ENCODE measurements at places on chromosomes 2 and 18.

DNA sequence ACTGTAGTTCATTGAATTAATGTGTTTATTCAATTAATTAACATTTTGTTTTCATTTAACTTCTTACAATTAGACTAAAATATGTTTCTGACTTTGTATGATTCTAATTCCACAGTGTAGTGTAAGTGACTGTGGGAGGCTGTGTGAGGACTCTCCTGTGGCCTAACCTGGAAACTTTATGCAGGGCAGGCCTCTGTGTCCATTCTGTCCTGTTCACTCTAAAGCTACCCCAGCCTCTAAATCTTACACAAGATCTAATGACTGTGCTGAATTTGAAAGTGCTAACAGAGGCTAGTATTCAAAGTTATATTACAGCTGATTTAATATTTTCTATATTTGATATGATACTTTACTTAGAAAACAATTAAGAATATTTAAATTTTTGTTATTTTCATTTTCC, 270.5 kb upstream of the CDH19 start:
- DNase-seq = no peak

- no peak for DNase-seq
Observed at GRCh38 chr2:38947241-38948239, 57.9 kb downstream of the ARHGEF33 start.

- no peak for DNase-seq
Observed at GRCh38 chr2:100178085-100178788, 35.8 kb upstream of the AFF3 start.

GRCh38 chr18:2096551-2096950, 474.8 kb downstream of the METTL4 start:
- no peak for DNase-seq

- no peak for DNase-seq
Observed at GRCh38 chr2:23476786-23477185, 91.8 kb downstream of the KLHL29 start.

DNA sequence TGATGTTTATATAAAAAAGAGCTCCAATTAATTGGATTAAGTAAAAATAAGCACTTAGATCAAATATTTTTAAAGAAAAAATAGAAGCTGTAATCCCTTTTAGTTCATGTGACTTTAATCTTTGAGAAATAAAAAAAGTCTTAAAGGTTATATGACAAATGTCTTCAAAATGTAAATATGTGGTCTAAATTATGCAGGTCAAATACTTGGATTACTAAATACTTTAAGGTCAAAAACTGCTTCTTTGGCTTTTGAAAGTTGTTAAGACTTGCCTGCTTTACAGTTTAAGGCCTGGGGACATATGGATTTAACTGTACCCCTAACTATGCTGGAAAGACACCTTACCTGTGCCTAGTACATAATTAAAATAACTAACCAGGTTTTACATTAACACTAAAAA, 15.5 kb upstream of the PDK1 start:
- DNase-seq = no peak

DNA sequence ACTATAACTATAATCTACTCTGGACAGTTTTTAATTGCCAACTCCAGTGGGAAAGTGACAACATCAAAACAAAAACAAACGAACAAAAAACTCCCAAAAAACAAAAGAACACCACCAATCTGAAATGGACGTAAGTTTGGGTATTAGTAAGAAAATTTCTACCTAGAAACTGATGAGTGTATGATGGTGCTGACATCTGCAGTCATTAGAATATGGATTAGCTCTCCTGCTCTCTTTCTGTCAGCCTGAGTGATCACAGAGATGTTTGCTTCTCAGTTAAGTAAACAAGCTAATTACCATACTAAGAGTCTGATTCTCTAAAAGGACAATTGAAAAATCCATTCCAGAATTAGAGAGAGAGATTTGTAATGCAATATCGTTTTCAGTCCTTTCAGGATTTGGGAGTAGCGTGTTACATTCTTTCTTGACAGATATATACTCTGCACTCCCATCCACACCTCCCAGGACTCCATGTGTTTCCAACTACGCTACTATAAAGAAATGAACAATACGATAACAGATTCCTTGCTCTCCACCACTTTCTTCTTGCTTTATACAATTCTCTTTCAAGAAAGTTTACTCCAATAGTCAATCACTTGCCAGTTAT, 1347.4 kb upstream of the PIK3C3 start:
- no peak for DNase-seq

DNA sequence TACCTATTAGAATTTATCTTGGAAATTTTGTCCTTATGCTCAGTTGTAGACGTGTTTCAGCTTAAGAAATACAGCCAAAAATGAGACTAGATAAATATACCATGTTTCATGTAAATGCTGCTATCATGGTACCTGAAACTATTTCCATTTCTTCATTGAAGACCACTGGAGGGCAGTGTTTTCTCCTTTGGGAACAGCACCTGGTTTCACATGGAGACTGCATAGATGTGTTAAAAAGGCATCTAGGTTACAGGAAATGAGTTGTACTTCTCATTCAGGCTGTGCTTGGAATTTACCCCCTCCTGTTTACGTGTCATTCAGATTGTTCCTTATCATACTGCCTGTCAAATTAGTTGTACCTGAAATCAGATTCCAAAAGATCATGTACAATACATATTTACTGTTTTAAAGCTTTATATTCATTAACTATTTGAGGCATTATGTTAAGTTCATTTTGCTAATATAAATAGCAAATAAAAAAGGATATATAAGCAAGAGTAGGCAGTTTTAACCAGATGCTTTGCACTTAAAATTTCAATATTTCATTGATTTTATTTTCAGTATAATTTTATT, 57.3 kb upstream of the PSMD14 start:
- DNase-seq = no peak

DNA sequence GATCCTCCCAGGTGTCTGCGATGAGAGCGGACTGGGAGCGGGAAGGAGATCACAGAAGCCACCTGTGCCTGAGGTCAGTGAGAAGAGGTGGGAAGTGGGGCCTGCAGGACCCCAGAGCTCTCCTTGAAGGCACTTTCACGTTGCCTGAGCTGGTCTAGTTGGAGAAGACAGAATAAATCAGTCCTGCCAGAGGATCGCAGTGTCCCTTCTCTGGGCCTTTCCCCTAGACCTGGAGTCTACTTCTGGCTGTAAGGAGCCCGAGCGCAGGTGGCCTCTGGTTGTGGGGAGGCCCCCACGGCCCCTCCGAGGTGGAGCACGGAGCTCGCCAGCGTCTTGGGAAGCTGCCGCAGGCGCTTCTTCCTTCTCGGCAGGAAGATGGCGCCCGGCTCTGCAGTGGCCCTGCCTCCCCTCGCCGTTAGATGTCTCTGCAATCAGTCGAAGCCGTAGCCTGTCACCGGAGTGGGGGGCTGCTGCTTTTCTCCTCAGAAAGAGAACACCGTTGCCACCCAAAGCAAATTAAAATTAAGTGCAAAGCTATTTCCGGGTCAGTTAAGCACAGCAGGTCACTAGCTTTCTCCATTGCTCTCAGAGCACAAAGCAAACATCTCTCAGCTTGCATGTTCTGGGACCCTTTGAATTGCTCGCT, 212.0 kb upstream of the MYT1L start:
- DNase-seq = no peak

DNA sequence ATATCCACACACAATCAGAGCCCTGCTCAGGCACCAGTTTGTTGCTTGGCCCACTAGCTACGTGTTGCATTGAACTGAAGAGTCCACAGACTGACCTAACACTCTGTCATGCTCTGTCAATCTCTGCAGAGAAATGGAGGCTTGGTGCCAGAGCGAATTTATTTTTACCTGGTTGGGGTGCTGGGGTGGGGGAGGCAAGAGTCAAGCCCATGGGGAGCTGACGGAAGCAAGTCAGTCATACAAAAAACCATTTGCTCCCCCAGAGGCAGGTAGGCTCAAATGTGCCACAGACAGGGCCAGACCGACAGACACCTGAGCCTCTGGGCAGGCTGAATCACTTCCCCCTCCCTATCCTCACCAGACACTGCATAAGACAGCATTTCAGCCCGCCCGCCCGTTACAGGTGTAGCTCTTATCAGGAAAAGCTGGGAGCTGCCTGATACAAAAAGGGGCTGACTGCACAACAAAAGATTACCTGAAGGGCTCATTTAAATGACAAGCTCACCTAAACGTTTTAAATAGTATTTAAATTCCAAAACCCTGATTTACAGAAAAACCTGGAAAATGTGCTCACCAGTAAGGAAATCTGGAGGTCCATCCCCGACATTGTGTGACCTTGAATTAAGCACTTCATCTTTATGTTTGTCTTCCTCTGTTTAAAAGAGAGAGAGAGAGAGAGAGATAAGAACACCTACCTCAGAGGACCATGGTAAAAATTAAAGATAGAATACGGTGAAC, 2.1 kb upstream of the PCBP1 start:
- DNase-seq = peak; percentile 42

GRCh38 chr2:68195096-68195495, 37.4 kb downstream of the PNO1 start:
- DNase-seq = no peak

DNA sequence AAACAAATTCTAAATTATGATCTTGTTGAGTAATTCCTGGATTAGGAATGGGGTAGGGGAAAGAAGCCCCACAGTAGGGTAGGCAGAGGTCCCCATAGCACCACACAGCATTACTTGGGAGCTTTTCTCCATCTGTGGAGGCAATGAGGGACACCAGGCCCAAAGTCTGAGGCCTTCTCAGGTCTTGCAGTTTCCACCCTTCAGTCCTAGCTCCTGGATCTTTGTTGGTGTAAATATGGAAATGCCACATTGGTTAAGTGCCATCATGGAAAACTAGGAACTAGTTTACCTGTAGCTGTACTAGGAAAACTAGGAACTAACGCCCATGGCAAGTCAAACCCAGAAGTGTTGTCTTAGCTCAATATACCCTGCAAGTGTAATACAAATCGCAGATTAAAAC, 113.3 kb upstream of the DAPL1 start:
- no peak for DNase-seq

DNA sequence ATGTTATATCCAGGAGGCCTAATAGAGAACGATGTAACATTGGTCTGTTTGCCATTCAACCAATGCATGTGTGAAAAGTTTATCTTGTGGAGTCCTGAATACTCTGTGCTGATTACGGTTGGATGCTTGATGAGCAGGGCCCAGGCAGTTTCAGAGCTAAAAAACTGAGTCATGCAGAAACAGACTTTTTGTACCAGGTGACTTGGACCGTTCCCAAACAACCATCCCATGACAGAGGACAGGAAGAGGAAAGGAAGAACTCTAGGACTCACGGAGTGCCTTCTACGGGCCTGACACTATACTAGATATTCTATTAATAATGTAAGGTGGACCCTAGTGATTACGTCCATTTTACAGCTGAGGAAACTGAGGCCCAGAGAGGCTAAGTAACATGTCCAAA, 142.1 kb downstream of the ARHGAP28 start:
- DNase-seq = no peak

- DNase-seq = no peak
Observed at GRCh38 chr2:7766088-7766722, 849.0 kb downstream of the RNF144A start.

GRCh38 chr2:120338015-120338414, 7.9 kb upstream of the INHBB start:
- no peak for DNase-seq

DNA sequence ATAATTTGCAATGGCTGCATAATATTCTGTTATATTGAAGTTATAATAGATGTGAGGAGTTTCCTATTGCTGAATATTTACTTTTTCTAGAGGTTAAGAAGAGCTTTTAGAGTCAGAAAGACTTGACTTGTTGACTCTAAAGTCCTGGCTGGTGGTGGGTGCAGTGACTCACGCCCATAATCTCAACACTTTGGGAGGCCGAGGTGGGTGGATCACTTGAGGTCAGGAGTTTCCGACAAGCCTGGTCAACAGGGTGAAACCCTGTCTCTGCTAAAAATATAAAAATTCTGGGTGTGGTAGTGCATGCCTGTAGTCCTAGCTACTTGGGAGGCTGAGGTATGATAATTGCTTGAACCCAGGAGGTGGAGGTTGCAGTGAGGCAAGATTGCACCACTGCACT, 33.9 kb upstream of the ATIC start:
- DNase-seq = no peak

DNA sequence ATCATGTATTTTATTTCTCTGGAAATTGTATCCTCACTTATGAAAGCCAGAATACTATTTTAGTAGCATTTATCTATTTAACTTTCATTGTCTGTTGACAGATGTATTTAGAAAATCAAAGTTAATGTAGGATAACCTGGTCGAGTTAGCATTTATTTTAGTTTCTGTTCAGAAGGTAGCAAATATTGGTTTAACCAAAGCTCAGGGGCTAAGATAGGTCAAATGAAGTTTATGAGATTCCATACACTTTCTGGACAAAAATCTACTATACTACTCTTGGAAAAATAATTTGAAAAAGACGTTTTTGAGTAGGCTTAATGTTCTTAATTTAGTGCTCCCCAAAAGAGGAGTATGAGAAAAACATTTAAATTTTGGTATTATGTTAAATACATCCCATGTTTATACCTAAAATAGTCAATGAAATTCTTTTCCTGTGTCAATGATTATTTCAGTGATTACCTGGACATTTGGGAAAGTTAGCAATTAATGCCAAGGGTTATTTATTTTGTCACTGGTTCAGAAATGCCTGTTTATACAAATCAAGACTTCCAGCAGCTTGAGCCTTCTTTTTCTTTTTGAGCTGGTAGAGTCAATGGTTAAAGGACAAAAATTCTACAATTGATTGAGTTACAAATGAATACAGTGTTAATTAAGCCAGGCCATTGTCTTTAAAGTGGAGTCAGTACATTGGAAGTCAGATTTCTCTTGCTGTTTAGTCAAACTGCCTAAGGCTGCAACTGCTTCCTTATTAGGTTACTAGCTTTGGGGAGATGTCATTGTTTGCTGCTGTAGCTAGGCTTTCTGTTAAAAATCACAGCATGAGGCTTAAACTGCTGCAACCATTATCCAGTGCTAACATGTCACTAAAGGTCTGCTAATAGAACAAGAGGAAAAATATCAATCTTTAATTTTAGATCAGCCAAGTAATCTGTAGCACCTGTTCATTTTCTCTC, 182.3 kb downstream of the CAMKMT start:
- DNase-seq = no peak

DNA sequence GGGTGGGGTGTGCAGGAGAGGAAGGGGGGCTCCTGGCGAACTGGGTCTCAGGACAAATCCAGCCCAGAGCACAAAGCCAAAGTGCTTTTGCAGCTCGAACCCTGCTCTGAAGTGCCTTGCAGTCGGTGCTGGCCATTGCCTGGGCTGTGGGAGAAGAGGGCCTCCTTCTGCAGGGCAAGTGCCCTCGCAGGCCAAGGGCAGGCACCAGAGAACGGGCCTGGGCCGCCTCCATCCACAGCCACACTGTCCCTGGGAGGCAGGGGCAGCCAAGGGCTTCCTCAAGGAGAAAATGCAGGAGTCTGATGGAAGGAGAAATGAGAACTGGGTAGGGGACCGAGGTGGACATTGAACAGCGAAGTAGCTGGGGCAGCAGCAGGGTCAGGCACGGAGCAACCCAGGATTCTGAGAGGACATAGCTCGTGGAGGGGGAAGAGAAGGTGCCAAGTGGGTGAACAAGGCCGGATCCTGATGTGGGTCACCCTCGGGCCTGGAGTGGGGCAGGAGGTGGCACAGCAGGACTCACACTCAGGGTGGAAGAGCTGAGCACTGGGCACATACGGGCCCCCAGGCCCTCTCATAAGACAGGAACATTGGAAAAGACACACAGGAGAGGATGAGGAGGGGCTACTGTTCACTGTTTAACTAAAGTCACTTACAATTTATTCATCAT, 312.8 kb upstream of the SALL3 start:
- no peak for DNase-seq

GRCh38 chr2:83162421-83162820, 1296.7 kb downstream of the SUCLG1 start:
- no peak for DNase-seq

GRCh38 chr2:96923810-96924774, 54.2 kb upstream of the SEMA4C start:
- DNase-seq = peak; percentile 42

All from stimulated activated CD8-positive, alpha-beta memory T cell treated with anti-CD3 and anti-CD28 coated beads, Interleukin-12 subunit alpha, Interleukin-12 subunit beta, amount 100 ng/mL, for 4 hours (primary cell).